ENCODE measurements at places on chromosomes 1 and 21.
A peak's percentile ranks its signal among the peaks of the same experiment; 100 is the strongest.

DNA sequence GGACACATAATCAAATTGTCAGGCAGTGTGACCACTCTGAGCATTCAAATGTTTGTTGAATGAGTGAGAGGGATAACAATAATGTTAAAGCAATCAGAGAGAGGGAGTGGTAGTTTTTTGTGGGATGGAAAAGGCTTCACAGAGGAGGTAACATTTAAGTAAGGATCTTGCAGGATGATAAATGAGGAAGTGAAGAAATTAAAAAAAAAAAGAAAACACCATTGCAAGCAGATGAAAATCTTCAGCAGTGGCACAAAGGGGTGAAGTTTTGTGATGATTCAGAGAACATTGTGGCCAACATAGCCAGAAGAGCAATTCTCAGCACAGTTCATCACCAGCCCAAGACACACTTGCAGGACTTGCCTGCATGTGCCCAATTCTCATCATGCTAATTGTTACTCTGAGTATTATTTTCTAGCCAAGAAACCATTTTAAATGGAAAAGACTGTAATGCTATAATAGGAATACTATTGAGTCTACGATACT, 35.0 kb downstream of the OVGP1 start:
- DNase-seq = no peak

- DNase-seq = no peak
Observed at GRCh38 chr1:182059936-182060335, 1.6 kb downstream of the ZNF648 start.

DNA sequence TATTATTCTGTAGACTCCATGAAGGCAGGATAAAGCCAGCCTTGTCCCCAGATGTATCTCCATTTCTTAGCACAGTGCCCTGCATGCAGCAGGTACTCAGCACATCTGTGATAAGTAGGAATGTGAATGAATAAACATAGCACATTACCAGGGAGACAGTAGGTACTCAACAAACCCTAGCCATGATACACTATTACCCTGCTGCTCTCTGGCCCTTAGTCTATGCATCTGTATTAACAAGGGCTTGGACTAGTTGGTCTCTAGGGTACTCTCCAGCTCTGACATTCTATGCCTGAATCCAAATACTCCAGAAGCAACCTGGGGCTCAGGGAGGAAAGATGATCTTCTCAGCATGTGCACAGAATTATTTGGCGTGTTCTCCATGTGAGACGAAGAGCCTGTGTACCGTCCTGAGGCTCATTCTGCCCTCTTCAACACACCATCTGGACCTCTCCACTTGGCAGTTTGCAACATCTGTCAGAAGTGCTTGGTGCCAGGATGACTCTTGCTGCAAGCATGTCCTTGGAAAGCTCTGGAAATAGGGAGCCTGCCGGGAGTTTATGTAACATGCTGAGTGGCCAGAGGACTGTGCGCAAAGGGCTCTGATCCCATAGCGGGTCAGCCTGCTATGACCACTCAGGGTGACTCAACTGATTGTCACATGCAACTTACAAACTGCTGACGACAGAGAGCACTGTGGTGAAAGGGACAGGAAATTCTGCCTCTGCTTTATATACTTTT, 228.2 kb upstream of the USP24 start:
- no peak for DNase-seq

DNA sequence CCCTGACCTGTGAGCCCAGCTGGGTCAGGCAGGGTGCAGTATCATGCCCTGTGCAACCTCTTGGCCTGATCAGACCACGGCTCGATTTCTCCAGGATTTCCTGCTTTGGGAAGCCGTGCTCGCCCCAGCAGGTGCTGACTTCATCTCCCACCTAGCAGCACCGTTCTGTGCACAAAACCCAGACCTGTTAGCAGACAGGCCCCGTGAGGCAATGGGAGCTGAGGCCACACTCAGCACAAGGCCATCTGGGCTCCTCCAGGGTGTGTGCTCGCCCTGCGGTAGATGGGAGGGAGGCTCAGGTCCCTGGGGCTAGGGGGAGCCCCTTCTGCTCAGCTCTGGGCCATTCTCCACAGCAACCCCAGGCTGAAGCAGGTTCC, 29.6 kb downstream of the SLC19A1 start:
- no peak for DNase-seq

DNA sequence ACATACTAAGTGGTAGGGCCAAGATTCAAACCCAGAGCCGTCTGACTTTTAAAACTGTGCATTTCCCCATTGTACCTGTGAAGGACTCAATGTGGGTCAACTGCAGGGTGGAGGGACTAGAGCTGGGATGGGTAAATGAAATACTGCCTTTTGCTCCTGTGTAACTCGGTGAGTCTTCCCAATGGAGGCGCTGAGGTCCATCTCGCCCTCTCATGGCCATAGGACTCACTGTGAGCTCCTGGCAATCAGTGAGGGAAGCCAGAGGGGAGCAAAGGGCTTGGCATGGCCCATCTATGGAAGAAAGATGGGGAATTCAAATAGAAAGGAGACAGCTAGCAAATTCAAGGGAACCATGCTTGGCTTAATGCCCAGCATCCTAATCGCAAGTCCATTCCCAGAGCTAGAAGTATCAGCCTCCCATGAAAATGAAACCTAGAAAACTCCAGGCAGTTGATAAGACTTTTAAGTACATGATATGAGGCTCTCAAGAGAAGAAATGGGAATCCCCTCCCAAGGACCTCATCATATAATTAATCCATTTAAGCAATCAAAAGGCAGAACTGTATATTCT, 25.4 kb upstream of the CGN start:
- DNase-seq = no peak

DNA sequence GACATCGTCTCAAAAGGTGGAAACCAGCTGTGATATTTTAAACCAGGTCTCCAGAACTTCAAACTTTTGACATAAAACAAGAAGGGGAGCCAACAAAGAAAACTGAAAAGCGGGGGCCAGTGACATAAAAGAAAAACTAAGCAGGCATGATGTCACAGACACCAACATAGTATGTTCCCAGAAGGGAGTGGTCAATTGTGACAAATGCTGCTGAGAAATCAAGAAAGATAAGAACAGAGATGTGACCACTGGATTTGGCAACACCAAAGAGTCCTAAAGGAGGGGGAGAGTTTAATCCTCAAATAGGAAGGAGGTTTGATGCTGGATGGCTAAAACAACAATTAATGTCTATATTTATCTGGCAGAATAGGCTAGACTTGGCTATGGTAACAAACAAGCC, 2.3 kb upstream of the RNF19B start:
- no peak for DNase-seq

DNA sequence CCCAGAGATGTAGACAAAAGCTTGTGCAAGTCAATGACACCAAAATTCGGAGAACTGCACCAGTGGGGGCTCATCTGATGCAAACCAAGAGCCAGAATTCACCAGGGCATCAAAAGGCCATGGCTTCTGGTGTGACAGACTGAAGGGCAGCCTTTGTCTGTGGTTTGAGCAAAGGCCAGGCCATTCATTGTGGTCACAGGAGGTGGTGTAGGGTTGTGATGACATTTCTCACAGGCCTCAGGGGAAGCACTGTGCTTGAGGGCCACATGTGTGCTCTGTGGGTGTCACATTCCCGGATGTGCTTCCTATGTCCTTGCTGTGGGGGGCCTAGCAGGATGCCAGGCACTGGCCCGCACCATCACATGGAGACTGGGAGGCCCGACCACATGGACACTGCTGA, 22.5 kb upstream of the KCNE1 start:
- no peak for DNase-seq

- no peak for DNase-seq
Observed at GRCh38 chr1:224579526-224579925, 36.6 kb upstream of the CNIH3 start.

GRCh38 chr1:164667600-164667999, 108.6 kb downstream of the PBX1 start:
- DNase-seq = no peak

GRCh38 chr21:27171707-27172106, 204.8 kb upstream of the ADAMTS5 start:
- DNase-seq = no peak

- DNase-seq = no peak
Observed at GRCh38 chr1:226414098-226414698, 6.3 kb upstream of the PARP1 start.

- no peak for DNase-seq
Observed at GRCh38 chr21:38768471-38769063, 37.2 kb upstream of the ETS2 start.

GRCh38 chr1:29029667-29030066, 94.0 kb downstream of the TMEM200B start:
- peak; percentile 75 for DNase-seq

- DNase-seq = no peak
Observed at GRCh38 chr1:189682591-189682990, 795.1 kb downstream of the BRINP3 start.

DNA sequence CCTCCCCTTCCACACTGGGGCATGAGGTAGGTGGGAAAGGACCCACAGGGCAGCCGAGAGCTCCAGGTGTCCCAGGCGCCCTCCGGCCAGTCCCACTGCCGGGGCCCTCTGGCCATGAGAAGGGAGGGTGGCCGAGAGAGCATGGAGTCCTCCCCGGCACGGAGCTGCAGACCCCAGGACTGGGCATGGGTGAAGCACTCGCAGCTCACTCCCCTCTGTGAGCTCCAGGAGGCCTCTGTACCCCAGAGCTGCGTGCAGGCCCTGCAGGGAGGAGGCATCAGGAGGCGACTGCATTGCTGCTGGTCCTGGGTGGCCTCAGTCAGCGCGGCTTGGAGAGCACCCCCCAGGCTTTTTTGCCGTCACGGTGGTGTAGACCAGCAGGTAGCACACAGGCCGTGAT, 80.1 kb upstream of the TTC34 start:
- no peak for DNase-seq

DNA sequence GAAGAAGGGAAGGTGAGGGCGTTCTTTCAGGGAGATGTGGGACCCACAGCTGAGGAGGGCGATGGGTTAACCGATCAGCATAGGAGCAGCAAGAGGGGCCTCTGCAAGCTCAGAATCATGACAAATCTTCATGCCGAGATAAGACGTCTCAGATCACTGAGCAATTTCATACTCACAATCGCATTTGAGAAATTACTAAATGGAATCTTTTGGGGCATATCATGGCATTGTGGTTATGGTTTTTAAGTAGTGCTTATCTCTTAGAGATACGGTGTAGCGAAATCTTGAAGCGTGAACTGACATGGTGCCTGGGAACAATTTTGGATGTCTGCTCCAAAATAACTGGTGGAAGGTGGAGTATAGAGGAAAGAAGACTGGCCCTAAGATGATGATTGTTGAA, 6.2 kb downstream of the TNNT2 start:
- no peak for DNase-seq

- peak; percentile 63 for DNase-seq
Observed at GRCh38 chr1:25875154-25875855, at the start of gene PAQR7. PAQR7 (minus strand) TSS chr1:25875708; CDS start chr1:25863839, 11,869 bp downstream.

DNA sequence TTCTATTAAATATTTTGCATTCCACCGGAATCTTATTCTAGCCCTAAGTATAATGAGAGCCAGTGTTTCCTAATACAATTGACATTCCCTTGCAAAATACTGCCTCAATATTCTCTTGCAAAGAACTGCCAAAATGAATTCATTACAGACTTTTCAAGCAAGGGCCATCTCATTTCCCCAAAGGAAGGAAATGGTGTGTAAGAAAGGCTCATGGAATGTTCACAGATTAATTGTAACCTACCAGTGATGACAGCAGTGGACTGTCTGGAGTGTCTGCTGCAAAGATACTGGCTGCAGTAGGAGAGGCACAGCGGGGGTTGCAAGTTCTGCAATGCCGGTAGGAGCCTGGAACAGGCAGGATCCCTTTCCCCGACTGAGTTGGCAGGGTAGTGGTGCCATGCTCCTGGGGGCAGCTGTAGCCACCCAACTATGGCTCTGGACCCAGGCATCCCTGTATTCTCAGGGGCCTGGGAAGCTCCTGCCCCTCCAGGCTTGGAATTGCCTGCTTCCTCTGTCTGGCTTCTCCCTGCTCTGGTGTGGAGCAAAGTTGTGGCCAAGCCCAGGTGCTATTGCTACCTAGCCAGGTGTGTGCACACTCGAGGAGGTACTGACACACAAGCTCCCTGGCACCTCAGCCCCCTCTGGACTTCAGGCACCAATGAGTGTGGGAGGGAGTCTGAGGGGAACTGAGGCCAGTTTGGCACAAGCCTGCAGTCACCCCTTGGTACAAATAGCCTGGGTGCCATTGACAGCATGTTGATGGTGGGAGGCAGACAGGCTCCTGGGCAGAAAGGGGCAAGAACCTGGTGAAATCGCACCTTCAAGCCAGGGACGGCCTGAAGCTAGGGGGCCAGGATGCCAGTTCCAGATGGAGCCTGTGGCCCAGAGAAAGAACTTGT, 1371.0 kb downstream of the KCNT2 start:
- DNase-seq = no peak

DNA sequence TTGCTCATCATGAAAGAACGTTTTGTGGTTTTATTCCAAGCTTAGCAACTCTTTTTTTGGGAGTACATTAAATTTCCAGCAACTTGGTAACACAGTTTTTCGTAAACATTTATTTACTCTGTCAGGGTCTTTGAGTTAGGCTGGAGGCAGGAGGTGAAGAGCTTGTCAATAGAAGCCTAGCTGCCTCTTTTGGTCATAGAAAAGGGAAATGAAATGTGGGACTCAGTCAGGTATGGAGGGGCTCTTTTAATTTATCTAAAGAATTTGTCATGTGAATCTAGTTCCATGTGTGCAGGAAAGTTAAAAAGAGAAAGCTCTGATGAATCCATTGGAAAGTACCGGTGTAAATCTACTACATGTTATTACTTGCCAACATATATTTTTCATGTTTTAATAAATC, 45.9 kb upstream of the PRMT6 start:
- DNase-seq = no peak

DNA sequence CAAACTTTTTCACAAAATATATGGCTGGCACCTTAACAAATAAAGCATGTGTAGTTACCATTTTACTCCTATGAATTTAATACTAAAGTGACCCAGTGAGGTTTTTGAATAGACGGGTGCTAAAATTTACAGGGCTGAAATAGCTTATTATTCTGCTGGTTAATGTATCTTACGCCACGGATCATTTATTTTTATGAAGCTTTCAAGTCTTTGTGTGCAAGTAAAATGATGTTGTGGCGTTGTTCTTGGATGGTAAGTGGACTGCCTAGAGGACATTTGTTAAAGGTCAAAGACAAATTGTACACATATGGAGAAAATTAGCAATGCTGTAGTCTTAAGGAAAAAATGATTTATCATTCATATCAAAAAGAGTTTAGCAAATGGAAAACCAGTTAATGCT, 22.8 kb downstream of the INSL5 start:
- DNase-seq = peak; percentile 90

DNA sequence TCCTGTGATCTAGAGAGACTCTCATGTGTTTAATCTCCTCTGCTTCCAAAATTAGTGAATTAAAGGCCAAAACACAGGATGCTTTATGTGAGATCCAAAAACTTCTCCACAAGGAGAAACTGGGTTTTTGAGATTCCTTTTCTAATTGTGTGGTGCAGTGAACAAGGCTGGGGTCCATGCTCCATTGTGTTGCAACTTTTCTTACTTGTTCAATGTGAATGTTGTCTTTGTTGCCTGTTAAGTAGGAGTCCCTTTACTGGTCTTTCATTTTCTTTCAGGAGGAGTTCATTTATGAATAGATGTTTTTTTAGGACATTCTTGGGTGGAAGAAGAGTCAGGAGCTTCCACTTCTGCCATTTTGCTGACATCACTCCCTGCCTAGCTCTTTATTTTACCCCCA, 40.6 kb upstream of the CFHR3 start:
- no peak for DNase-seq

GRCh38 chr1:85328713-85329397, 52.4 kb upstream of the BCL10 start:
- no peak for DNase-seq

GRCh38 chr1:15836772-15837669, 10.5 kb upstream of the SPEN start:
- no peak for DNase-seq

GRCh38 chr1:78790174-78790573, 140.5 kb downstream of the IFI44 start:
- DNase-seq = no peak

Data from NCI-H2081 (cell line).